ENCODE measurements at places on chromosomes 16 and 17.
A peak's percentile ranks its signal among the peaks of the same experiment; 100 is the strongest.

- ATAC-seq = no peak
Measured at GRCh38 chr16:85531516-85531915, 81.6 kb upstream of the GSE1 start.

DNA sequence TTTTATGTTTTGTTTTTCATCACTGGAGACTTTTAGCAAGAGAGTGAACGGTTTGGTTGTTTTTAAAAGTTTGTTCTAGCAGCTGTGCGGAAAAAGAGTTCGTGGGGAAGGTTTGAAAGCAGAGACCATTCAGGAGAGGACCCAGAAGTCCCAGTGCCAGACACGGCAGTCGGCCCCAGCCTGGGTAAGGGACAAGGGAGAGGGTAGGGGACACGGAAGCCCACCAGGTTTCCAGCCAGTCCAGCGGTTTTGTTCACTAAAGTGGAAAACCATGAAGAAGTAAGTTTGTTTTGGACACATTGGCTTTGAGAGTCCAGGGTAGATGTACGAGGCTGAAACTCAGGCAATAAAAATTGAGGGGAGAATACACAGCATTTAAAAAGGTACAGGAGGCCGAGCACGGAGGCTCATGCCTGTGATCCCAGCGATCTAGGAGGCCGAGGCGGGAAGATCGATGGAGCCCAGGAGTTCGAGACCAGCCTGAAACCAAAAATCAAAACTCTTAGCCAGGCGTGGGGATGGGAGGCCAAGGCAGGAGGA, 56.8 kb upstream of the RPH3AL start:
- ATAC-seq = no peak

DNA sequence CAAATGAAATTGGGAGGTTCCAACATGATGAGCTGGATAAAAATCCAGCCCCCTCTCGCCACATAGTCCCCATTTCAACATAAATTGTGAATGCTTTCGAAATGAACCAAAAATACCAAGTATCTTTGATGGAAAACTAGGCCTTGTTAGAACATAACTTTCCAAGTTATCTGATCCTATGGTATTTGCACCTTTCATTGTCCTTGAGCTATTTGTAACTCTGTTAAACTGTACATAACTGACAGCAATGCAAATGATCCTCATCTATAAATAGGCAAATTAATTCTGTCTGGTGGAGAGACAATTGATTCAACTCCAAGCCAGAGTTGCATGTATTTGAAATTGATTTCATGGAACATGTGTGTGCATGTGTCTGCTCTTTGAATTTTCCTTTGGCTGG, 18.2 kb downstream of the CMTM4 start:
- ATAC-seq = peak; percentile 55

DNA sequence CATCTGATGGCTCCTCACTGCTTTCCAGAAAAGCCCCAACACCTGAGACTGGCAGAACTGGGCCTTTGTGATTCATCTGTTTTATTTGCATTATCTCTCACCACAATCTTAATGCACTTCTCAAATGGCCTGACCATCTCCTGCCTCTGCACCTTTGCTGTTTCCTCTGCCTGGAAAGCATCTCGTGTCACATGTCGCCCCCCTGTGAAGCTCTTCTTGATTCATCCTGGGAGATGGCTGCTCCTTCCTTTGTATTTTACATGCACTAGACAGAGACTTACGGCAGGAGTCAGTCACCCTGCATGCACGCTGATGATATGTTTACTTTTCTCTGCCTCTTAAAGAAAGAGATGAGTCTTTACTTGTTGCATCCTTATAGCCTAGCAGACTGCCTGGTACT, 30.0 kb downstream of the HNF1B start:
- peak; percentile 37 for ATAC-seq

DNA sequence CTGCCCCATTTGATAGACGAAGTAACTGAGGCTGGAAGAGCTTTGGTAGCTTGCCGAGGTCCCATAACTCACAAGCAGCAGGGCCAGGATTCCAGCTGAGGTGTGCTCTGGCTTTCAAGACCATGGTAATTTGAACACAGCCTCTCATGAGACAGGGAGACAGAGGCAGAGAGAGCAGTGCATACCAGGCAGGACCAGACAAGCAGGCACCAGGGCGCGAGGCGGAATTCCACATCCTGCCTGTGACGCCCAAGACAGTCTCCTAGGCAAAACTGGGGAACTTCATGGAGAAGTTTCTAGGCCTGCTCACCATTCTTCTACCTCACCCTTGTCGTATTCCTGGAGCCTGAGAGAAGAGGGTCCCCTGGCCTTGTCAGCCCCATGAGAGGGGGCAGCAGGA, 19.2 kb downstream of the SDK2 start:
- no peak for ATAC-seq

DNA sequence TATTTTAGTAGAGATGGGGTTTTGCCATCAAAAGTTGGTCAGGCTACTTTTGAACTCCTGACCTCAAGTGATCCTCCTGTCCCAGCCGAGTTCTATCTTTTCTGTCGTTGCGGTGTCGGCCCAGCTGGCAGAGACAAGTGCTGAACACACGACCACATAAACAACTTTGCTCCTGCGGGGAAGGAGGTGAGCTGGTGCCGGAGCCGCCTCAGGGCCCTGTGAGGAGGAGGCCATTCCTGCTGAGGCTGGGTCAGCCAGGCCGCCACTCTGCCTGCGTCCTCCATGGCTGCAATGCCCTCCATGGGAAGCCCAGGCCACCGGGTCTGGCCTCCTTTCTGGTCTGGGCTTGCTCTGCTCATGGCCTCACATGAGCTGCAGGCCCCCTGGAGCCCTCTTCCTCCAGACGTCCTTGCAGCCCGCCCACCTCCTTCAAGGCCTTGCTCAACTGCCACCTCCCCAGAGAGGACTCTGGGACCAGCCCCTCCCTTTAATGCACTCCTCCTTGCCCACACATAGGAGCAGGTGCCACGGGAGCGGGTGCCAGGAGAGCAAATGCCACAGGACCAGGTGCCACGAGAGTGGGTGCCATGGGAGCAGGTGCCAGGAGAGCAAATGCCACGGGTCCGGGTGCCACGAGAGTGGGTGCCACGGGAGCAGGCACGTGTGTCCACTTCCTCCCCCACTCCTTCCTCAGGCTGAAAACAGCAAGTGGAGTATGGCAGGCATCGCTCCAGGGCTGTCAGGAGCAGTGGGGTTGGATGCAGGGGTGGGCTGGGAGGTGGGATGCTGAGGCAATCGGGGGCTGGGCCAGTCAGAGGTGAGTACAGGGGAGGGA, 28.4 kb upstream of the CBFA2T3 start:
- no peak for ATAC-seq
